Common myeloid progenitor, CD34-positive (primary cell): ENCODE measurements at places on chromosomes 7 and 10.
A peak's percentile ranks its signal among the peaks of the same experiment; 100 is the strongest.

- DNase-seq, result no peak
Observed at GRCh38 chr10:58173391-58173790, 94.3 kb downstream of the IPMK start.

- DNase-seq, result no peak
Observed at GRCh38 chr10:29583674-29584073, 51.1 kb downstream of the SVIL start.

- no peak for DNase-seq
Observed at GRCh38 chr10:78846760-78847159, 222.0 kb upstream of the ZMIZ1 start.

DNA sequence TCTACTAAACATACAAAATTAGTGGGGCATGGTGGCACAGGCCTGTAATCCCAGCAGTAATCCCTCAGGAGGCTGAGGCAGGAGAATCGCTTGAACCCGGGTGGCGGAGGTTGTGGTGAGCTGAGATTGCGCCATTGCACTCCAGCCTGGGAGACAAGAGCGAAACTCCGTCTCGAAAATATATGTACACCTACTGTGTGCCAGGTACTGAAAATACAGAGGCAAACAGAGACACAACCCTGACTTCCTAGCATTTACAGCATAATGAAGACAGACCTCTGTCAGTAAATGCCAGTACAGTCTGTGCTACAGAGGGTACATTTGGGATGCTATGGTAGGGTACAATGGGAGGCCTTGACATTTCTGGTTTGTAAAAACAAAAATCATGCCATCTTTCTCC lies 66.6 kb downstream of the ABCC2 start:
- no peak for DNase-seq

- DNase-seq, result no peak
Observed at GRCh38 chr7:151658778-151659177, 139.1 kb upstream of the RHEB start.

GRCh38 chr7:78487464-78487863 lies 688.9 kb downstream of the PHTF2 start:
- no peak for DNase-seq

GRCh38 chr10:102597131-102597991 lies 46.9 kb upstream of the TRIM8 start:
- DNase-seq, result peak; percentile 61

DNA sequence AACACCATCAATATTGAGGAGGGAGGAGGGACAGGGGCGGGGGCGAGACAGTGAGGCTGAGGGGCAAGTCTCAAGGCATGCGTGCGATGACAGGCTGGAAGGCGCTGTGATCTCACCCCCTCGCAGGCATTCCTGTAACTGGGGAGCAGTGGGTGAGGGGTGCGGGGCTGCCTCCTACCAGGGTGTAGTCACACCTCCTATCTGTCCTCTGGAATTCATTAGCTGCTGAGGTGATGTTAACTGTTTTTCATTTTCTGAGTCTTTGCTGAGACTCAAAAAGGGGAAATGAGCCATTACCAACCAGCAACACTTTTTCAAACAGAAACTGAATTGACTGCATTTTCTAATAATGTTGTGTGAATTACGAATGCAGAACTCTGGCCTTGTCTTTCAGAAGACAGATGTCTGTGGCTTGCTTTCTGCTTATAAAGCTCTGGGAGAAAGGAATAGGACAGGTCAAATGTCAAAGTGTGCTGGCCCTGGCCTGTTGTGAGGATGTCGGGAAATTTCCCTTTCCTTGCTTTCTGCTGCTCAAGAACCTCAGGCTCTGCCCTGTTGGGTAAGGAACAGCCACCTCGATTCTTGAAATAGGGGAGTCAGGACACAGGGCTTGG lies 23.7 kb upstream of the CDH23 start:
- peak; percentile 50 for DNase-seq

GRCh38 chr10:78933828-78934531 lies 134.8 kb upstream of the ZMIZ1 start:
- no peak for DNase-seq
